ENCODE measurements at places on chromosomes 7 and 10.

DNA sequence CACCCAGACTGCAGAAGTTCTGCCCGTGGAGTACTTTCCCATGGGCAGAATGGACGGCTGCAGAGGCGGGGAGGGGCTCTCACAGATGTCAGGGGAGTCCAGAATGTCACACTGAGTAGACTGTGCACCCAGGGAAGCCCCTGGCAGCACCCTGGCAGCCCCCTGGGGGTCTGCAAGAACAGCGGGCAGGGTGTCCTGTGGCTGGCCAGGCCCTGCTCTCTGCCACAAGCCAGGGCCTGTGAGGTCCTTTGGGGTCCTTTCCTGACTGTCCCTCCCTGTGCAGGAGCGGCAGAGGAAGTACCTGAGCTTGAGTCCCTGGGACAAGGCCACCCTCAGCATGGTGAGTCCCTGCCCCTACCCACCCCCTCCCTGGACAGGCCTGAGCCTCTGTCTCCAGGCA lies 6.1 kb upstream of the SH2B2 start:
- DNase-seq = no peak

GRCh38 chr7:5439209-5439571 lies 15.6 kb upstream of the TNRC18 start:
- no peak for DNase-seq

GRCh38 chr10:62459072-62459471 lies 84.9 kb downstream of the ZNF365 start:
- no peak for DNase-seq

DNA sequence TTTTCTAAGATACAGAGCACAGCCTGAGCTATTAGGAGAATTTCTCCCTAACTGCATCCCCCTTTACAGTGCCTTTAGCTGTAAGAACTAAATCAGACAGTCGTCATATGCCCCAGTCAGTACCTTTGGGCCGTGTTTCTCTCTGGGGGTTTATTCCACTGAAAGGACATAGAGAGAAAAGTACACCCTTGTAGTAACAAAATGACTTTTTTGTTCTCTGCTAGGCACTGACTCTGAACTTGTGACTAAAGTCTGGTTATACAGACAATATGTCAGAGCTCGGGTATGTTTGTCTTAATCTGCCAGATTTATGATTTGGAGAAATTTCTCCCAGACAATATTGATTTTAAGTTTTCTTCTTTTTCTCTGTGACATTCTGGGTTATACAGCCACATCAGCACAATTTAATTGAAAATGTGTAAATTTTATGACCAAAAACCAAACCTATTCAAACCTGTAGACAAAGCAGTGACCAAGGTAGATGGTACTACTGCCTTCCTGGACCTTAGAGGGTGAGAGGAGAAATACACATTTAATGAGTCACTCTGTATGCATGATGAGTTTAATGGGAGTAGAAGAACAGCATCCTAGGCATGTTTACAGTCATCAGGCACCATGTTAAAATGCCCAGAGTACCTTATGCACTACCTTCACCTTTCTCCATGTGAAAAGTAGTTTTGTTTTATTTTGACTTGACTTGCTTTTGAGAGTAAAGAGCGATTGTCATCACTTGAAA lies 156.1 kb upstream of the PLXDC2 start:
- no peak for DNase-seq

GRCh38 chr10:114281461-114281860 lies 42.4 kb downstream of the VWA2 start:
- no peak for DNase-seq

- DNase-seq = no peak
Observed at GRCh38 chr7:47391726-47392125, 190.2 kb downstream of the TNS3 start.

GRCh38 chr10:96656198-96656577 lies 64.1 kb downstream of the PIK3AP1 start:
- peak; percentile 28 for DNase-seq

DNA sequence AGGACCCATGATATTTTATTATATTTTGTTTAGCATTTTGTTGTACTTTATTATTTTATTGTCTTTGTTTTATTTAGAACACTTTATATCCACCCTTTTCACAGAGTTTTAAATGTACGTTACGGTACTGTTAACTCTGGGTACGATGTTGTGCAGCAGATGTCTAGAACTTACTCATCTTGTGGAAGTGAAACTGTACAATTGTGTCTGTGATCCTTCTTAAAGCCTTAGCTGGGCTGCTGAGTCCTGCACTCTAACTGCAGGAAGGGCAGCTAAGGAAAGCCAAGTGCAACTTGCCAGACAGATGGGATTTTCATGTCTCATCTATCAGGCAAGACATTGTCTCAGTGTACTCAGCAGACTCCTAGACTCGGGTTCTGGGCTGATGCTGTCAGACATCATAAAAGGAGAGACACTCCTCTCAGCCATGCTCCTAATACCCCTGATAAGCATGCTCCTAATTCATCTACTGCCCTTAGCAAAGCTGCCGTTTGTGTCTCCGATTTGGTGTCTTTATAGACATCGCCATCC lies 14.6 kb upstream of the INSYN2A start:
- peak; percentile 93 for DNase-seq

- no peak for DNase-seq
Observed at GRCh38 chr7:52085610-52086009, 769.0 kb upstream of the COBL start.

DNA sequence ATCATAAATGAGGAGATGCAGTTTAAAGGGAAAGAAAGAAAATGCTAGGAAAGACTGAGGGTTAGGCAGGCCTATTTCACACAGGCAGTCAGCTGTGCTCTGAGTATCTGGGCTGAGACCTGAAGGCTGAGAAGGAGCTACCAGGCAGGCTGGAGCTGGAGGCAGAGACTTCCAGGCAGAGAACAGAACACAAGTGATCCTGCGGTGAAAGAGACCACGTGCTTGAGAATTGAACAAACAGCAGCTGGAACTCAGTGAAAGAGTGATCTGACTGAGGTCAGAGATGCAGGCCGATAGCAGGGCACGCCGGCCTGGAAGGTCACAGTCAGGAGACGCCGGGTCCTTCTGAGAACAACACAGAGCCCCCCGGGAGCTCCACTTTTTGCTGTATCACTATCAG lies 147.8 kb downstream of the ADAM12 start:
- no peak for DNase-seq

DNA sequence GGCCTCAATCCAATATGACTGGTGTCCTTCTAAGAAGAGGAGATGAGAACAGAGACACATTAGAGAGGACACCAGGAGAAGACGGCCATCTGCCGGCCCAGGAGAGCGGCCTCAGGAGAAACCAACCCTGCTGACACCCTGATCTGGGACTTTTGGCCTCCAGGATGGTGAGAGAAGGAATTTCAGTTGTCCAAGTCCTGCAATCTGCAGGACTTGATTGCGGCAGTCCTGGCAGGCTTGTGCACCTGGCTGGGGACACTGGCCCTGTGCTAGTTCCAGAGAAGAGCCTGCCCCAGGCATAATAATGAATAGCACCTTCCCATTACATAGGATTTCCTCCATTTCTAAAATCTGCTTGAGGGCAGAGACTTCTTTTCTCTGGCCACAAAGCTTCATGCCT lies 409.9 kb upstream of the SHH start:
- no peak for DNase-seq

DNA sequence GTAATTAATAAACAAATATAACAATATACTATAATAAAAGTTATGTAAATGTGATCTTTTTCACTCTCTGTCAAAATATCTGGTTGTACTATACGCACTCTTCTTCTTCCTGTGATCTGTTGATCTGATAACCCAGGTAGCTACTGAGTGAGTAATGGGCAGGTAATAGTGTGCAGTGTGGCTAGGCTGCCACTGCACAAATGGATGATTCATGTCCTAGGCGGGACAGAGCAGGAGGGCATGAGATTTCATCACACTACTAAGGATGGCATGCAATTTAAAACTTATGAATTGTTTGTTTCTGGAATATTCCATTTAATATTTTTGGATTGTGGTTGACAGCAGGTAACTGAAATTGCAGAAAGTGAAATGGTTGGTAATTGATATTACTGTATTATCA lies 44.5 kb downstream of the TAS2R16 start:
- DNase-seq = no peak

DNA sequence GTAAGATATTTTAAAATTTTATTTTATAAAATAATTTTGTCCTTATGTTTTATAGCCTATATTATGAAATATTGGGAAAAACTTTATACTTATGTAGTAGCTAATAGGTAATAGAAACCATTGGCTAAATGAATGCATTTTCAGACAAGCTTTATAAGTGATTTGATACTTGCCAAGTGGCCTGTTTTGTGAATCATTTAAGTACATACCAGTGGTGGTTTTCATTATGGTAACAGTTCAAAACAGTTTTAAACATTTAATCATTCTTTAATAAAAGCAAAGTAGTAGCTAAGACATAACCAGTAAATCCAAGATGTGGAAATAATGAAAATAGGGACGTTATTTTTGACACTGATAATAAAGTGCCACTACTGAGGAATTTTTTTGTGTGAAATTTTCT lies 182.2 kb downstream of the PHF14 start:
- no peak for DNase-seq

Data from MV-4-11 (cell line).